Prostate gland (tissue), 2 donors: ENCODE measurements at places on chromosomes 5 and 9.

DNA sequence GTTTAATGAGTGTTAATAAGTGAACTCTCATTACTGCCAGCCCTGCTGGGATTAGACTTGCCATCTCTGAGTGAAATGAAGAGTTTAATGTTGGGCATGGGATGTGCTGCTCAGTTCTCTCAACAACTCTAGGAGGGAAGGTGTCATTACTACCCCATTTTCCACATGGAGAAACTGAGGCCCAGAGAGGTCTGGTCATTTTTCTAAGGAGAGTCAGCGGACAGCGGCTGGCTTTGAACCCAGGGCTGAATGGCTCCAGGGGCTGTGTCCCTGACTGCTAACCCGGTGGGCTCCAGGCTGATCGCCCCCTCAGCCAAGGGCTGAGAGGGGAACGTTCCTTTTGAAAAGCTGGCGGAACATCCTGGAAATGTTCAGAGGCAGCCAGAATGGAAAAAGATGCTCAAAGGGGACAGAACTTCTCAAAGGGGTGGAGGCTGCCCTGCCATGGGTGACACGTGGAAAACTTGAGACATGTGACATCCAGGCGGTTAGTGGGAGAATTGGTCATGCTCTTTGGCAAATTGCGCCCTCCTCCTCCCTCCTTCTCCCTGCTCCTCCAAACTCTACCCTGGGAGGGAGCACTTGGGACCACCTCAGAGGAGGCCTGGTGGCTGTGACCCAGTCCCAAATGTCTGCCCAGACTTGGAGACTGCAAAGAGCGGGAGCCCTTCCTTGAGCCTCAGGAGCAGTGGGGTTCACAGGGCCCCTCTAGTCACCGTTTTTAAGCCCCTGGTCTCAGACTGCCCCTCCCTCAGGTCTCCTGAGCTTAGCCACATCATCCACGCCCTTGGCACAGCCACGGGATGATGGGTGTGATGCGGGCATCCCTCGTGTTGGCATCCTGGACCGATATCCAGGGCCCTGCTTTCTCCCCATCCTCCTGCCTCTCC is 28.7 kb downstream of the DNM1 start:
- DNase-seq, result no peak

GRCh38 chr5:9537223-9538141 is 8.4 kb downstream of the SEMA5A start:
- no peak for DNase-seq

DNA sequence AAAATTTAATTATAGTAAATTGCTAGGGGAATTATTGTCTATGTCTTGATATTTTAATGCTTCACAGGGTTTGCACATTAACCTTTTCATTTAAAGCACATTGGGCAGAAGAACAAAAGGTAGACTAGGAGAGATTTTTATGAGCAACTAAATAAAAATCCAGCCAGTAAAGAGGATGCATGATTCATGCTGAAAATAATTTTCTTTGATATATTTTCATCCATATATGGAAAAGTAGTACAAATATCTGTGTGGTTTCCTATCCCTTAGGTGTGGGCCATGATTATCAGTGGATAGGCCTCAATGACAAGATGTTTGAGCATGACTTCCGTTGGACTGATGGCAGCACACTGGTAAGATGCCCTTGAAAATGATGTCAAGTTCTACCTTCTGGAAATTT is 83.1 kb downstream of the VCAN start:
- no peak for DNase-seq

GRCh38 chr5:21680196-21680595 is 1172.9 kb downstream of the CDH12 start:
- no peak for DNase-seq

GRCh38 chr5:103923616-103924168 is 361.1 kb upstream of the NUDT12 start:
- DNase-seq, result no peak

DNA sequence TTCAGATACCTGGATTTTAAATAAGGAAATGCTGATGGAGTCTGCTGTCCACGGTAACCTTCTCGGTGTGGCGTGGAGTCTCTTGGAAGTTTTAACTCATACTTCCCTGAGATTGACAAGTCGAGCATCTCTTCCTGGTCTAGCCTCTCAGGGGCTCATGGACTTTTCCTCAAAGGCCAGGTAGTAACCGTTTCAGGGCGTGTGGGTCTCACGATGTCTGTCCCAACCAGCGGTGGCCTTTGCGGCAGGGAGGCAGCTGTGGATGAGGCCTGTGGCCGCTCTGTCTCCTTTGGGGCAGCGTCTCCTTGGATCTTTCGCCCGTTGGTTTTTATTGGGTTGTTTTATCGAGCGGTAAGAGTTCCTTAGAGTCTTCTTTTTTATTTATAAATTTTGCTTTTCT is 32.8 kb downstream of the CEP72 start:
- no peak for DNase-seq

- no peak for DNase-seq
Observed at GRCh38 chr5:175579742-175580432, 78.0 kb upstream of the HRH2 start.

DNA sequence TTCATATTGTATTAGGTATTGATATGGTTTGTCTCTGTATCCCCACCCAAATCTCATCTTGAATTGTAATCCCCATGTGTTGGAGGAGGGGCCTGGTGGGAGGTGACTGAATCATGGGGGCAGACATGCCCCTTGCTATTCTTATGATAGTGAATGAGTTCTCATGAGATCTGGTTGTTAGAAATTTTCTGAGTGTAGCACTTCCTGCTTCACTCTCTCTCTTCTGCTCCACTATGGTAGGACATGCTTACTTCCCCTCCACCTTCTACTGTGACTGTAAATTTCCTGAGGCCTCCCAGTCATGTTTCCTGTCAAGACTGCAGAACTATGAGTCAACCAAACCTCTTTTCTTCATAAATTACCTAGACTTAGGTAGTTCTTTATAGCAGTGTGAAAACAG is 187.4 kb upstream of the SLC24A2 start:
- no peak for DNase-seq

- DNase-seq, result no peak
Observed at GRCh38 chr9:130843049-130843908, 8.2 kb downstream of the ABL1 start.

DNA sequence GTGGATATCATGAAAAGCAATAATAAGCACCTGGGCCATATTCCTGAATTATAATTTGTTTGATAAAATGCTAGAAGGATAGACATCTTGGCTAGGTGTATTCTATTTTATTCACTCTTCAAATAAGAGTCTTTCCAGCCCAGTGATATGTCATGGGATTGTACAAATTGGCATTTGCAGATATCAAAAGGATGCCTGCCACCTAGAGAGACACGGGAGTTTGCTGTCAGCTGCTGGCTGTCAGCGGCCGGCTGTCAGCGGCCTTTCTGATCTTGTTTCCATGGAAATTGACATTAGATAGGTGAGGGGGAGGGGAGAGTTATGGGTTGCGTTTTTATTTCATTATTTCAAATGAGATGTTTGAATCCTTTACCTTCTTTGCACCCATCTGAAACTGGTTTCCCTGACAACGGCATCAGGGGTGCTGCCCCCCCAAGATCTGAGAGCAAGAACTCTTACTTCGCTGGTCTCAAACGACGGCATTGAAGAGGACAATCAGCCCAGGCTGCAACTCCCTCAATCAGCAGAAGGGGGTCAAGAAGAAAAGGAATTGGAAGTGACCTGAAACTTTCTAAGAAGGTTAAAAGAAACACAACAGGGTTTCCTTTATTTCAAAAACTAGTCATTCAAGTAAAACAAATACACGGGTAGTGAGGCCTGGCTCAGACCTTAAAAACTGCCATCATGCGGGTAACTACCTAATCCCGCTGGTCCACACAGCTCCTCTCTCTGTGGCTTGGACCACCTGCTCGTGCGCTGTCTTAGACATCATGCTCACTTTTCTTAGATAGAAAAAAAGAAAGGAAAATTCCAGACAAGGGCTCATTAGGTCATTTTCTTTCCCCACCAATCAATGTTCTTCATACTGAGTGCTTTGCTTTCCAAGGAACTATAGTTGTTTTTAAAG is 115.7 kb downstream of the TLE1 start:
- no peak for DNase-seq

DNA sequence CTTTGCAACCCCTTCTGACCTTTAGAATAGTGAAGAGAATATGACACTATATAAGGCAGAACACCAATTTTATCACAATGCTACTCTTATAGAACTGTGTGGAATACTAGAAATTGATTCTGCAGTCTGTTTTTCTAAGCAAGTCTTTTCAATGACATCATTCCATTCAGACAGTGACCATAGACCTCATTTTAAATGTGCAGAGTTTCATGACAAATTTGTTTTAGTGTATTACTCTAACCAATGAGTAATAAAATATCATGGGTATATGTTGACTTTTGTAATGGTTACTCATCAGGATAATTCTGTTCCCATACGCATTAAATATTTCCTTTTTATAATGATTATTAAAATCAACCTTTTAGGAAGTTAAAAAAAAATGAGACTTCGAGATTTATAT is 219.9 kb downstream of the COX7C start:
- DNase-seq, result no peak

DNA sequence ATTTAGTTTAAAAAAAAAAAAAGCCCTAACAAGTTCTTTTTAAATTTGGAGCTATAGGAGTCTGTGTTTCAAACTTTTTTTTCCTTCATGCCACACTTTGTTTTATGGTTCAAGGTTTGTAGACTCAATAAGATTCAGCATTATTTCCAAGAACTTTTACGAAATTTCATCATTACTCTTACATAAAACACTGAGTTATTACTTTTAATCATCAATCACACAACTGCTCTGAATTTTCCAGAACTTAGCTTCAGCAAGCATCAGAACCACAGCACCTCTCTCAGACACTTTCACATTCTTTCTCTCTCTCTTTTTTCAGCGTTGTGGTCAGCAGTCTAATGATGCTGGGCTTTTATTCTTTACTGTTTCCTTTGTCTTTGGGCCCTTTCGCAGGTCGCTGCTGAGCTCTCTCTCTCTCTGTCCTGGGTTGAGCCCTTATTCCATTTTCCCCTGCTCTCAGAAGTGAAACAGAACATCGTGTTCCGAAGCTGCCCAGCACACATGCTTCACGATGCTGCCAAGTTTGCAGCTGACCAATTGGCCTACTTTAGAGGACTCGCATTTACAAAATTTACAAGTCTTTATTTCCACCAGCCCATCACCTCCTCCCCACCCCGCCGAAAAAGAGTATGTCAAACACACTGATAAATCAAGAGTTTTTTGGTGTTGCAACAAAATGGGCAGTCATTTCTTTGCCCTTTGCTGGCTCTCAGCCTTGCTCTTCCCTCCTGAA is 44.6 kb upstream of the PIK3R1 start:
- peak; percentile 55 for DNase-seq

- no peak for DNase-seq
Observed at GRCh38 chr5:74490814-74491213, 149.7 kb downstream of the ENC1 start.

DNA sequence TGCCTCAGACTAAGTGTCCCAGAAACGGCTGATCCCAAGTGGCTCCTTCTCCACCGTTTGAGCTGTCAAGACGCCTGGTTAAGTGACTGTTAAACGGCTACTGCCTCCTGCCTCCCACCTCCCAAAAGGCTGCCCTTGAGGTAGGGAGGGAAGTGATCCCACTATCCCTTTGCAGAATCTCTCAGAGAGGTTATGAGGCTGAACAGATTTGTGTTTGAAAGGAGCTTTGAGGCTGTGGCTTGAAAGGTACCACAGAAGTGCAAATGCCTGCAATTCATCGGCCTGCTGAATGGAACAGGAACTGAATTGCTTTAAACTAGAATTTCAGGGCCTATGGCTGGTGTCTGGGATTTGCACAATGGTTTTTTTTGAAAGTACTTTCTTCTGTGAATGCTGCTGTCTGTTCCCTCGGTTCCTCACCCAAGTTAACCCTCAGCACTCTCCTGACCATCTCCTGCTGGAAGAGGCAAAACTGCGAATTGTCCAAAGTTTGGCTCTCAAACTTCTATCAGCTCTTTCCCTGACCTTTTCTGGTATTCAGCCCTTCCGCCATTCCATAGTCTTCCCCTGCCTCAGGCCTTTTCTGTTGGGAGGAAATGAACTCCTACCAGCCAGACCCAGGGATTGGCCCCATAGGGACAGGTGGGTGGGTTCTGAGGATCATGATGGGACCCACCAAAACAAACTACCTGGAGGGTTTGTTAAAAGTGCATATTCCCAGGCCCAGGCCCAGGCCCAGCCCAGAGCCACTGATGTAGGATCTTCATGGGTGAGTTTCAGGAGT is 453.3 kb downstream of the KDM4C start:
- DNase-seq, result no peak

DNA sequence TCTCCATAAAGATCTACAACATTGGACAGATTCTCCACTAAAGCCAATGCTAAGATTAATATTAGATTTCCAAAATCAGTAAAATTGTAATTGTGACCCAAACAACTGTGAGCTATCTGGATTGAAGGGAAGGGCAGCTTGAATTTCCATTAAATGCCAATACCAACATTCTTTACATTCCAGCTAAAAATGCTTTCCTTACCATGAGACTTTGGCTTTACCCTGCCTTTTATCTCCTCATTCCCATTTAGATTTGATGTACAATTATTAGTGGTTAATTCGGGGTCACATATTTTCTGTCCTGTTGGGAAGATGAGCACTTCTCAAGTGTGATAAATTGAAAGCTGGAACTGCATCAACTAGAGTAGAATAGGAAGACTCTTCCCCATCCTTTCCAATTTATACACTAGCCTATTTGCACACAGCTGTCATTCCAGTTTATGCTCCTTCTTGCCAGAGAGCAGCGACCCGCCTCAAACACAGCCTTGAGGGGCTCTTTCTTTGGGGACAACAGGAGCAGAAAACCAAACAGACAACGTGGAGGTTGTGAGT is 33.1 kb upstream of the MYOT start:
- no peak for DNase-seq

GRCh38 chr5:35904443-35905132 is 33.8 kb downstream of the CAPSL start:
- DNase-seq, result no peak

DNA sequence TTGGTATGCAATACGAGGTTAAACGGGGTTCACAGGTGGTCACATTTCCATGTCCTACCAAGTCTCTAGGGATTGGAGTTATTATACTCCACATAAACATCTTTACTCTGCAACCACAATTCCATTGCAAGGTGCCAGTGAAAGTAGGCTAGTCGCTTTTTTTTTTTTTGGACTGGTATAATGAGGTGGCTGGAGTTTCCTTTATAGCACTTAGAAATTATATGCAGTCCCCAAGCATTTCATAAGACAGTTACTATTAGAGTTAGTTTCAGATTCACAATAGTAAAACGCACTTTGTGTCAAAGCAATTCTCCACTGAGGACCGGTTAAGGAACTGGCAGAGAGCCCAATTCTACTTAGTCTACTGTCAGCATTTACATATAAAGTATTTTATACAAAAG is 1.4 kb downstream of the MEF2C start:
- DNase-seq, result no peak
